ENCODE measurements at places on chromosomes 4 and X.

DNA sequence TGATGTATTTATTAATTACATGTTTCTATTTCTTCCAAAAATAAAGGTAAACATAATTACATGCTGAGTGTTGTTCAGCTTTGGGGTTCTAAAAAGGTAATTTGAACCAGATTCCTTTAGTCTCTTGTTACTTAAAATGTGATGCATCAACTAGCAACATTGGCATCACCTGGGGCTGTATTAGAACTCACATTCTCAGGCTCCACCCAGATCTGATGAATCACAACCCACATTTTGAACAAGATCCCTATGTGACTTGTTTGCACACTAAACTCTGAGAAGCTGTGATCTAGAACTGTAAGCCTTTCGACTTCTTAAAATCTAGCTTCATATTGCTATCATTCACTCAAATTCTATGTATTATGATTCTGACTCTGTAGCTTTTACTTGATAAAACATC is 23.0 kb upstream of the HS3ST1 start:
- no peak for DNase-seq

DNA sequence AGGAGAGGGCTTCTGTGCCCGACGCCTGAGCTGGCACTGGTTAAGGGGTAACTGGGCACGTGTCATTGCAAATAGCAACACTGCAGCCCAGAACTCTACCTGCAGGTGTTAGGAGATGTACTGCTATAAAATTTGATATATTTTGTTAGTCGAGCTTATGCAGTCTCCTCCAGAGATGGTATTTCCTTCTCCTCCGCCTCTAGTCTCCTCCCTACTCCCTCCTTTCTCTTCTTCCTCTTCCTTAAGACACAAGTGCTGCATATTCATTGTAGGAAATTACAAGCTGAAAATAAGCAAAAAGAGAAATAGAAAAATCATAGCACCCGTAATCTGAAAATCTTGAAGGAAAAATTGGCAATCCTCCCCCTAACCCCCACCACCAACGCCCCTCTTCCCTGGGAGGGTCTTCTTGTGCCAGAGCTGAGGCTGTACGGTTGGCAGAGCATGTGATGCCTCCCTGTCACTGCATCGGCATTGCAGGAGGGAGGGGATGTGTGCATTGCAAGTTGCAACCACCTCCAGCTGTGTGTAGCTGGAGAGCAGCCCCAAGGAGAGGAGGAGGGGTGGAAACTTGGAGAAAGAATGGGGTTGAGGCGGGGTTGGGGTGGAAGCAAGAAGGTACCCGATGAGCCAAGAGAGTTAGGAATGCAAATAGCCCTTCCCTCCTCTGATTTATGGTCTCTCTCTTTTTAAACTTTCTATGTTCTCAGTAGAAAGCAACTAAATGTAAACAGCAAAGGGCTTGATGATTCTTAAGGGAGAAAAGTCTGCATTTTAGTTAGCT is 48.3 kb upstream of the MND1 start:
- DNase-seq, result no peak

GRCh38 chr4:39037491-39037825 is 5.2 kb upstream of the TMEM156 start:
- no peak for DNase-seq

- DNase-seq, result no peak
Measured at GRCh38 chr4:78355306-78355705, 196.3 kb upstream of the ANXA3 start.

GRCh38 chrX:100477467-100477866 is 67.4 kb upstream of the PCDH19 start:
- no peak for DNase-seq

Measured in esophagus squamous epithelium (tissue), 5 donors.